ENCODE measurements at places on chromosomes 3 and 15.

DNA sequence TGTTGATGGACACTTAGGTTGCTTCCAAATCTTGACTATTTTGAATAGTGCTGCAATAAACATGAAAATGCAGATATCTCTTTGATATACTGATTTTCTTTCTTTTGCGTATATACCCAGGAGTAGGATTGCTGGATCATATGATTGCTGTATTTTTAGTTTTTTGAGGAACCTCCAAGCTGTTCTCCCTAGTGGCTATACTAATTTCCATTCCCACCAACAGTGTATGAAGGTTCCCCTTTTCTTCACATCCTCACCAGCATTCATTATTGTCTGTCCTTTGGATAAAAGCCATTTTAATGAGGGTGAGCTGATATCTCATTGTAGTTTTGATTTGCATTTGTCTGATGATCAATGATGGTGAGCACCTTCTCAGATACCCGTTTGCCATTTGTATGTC, 12.5 kb downstream of the PATL2 start:
- no peak for DNase-seq

GRCh38 chr15:43249699-43250203, 17.0 kb downstream of the TGM5 start:
- DNase-seq, result peak; percentile 50

DNA sequence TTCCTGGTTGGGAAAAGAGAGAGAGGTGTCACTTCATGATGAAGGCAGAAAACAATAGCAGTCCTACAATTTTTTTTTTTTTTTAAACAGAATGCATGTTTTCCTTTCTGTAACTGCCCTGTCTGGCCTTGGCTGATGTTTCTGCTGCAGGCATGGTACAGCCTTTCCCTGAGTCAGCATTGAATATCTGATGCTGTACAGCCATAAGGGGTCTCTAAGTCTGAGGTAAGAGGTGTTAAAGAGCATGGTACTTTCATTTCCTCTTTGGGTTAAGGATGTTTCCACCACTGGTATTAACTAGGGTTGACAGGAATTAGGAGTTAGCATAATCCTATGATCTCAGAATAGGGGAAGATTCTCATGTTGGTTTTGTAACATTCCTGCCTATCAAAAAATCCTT, 147.4 kb downstream of the CHST2 start:
- DNase-seq, result no peak

GRCh38 chr3:155846119-155846518, 8.1 kb downstream of the SLC33A1 start:
- no peak for DNase-seq

DNA sequence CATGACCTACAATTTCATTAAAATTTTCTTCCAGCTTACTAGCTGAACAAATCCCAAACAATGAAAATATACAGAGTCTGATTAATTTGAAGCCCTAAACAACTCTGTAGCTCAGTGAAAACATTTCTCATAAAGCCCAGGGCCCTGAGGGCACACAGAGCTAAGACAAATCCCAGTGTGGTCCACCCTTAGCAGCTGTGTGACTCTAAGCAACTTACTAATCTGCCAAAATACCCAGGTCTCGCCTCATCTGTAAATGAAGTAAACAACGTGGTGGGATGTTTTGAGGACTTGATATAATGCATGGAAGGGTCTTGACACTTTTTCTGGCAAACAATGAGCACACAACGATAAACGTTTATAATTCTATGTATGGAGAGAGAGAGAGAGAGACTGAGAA, 158.4 kb downstream of the FHIT start:
- DNase-seq, result no peak

DNA sequence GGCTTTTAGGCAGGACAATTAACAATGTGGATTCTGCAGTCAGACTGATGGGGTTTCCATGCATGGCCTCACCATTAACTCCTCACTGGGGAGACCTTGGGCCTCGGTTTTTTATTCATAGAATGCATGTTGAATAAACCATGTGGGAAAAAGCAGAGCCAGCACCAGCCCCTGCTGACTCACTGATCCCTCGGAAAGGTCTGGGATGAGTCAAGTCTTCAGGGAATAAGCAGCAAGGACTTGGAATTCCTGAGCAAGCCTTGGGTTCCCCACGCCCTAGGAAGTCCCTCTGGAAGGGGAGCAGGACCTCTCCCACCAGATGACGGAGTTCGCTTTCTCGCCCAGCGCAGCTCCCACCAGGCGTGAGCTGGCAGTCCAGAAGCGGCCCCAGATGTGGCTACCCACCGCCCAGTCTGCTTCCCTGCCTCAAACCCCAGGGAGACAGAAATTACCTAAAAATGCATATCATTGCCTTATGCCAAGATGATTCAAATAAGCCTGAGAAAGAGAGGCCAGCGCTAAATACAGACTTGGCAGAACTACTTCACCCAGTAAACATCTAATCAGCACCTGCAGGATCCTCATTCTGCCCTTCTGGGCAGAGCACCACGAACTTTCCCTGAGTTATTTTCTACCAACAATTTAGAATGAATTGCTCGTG, 45.4 kb downstream of the BTD start:
- DNase-seq, result no peak

DNA sequence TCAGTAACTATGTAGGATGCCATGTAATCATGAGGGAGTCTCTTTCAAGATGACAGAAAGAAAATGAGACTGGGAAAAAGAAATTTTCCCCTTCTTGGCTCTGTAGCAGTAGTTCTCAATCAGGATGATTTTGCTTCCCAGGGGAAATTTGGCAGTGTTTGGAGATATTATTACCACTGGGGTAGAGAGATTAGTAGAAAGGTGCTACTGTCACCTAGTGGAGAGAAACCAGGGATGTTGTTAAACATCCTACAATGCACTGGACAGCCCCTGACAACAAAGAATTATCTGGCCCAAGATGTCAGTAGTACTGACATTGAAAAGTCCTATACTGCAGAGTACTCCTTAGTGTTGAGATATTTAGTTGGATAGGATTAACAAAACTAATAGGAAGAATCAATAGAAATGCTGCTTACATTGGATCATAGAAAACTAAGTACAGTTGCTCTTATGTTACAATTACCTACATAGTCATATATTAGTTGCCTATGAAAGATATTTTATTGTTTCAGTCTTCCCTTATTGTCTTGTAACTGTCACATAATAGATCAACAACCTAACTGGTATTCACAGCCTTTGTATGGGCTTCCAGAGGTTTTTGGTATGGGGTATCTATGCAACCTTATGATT, 433.3 kb downstream of the RAP2B start:
- DNase-seq, result no peak

- no peak for DNase-seq
Observed at GRCh38 chr3:45010811-45011333, 15.2 kb upstream of the CLEC3B start.

DNA sequence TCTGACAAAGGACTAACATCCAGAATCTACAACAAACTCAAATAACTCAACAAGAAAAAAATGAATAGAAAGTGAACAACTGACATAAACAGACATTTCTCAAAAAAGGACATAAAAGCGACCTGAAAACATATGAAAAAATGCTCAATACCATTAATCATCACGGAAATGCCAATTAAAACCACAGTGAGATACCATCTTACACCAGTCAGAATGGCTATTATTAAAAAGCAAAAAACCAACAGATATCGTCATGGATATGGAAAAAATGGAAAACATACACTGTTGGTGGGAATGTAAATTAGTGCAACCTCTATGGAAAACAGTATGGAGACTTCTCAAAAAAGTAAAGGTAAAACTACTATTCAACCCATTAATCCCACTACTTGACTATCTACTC, 53.3 kb downstream of the ZNF385D start:
- DNase-seq, result no peak

DNA sequence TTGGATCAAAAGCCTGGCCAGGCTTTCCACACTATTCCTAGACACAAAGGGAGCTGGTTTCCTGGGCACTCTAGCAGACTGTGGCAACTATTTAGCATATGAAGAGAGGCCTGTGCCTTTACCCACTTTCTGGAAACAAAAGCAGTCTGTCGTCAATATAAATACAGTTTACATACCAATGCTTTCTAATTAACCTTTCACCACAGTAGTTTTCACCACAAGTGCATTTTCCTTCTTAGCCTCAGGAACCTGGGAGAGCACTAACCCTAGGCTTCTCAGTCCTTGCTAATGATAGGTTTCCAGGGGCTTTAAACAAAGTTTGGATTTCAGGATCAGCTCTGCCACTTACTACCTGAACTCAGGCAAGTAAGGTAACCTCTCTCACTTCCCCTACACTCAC, 499.1 kb downstream of the MAGI1 start:
- no peak for DNase-seq

GRCh38 chr3:144282313-144282712, 310.7 kb downstream of the DIPK2A start:
- DNase-seq, result no peak

DNA sequence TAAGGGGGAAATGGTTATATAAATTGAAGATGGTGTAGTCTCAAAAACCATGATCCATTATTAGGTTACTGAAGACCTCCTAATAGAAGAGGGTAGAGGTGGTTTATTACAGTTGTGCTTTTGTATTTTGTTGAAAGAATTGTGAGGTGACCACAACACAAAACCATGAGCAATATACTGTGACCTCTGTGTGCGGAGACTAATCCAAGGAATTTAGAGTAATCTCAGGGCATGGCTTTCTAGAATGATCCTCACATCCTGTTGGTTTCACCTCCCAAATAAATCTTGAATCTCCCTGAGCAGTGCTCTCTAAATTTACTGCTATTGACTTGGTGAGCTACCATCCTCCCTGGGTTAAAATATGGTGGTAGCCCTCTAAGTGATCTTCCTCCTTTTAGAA, 52.3 kb downstream of the PTPRG start:
- no peak for DNase-seq

DNA sequence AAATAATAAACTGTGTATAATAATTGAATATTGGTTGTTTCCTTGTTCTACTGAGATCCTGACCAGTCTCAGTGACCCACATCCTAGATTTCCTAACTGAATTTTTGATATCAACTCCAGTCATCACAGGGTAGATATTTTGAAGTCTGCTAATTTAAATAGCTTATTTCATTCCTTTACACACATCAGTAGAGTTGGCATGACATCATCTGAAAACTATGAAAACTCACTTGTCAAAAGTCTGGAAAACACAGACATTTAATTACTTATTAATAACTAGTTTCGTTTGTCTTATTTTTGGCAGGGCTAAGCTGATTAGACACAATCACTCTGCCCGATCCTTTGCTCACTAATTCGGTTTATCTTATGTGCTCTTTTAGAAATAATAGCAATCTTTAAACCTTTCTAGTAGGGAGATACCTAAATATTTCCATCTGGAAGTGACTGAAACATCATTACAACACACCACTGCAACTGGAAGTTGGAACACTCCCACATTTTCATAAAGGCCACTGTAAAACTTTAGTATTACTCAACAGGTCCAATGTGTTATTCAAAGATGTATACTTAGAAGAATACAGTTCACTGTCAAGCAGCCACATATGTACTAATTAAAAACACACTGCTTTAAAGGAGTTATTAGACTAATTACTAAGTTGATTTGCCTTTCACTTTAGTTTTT, 198.4 kb upstream of the ZNF717 start:
- DNase-seq, result no peak

DNA sequence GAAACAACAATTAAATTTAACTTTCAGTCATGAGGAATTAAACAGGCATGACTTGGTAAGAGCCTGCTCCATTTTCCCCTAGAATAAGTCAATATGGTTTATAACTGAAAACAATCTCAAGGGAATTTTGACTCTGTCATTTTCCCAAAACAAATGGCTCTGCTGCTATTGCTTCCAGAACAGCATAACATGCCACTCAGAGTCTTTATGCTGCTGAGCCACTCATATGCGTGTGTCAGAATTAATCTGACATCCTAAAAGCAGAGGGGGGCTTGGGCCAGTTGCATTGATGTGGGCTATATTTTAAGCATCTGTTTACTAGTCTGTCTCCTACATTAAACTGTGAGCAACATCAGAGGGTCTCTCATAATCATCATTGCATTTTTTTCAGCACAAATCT, 111.1 kb upstream of the ABI3BP start:
- DNase-seq, result no peak

- no peak for DNase-seq
Observed at GRCh38 chr3:138136201-138136600, 4.0 kb upstream of the A4GNT start.

Data from stimulated activated naive CD8-positive, alpha-beta T cell treated with anti-CD3 and anti-CD28 coated beads, Interleukin-15, amount 100 ng/mL, for 72 hours (primary cell).